ENCODE measurements at places on chromosomes 11 and 22.

GRCh38 chr11:35304386-35304775 is 115.0 kb downstream of the SLC1A2 start:
- DNase-seq, result no peak

DNA sequence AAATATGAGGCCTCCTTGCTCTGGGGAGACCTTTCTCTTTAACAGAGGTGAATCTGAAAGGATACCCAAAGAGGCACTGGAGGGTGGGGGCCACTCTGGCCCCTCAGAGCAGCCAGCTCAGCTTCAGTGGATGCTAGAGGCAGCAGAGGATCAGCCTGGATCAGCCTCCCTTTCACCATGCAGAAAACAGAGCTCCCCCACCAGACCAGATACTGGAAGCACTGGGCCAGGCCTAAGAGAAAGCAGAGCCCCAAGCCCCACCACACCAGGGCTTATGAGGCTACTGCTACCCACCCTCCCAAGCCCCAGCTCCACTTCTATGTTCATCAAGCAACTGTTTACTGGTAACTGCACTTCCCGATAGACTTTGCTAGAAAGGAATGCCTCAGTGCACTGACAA is 4.0 kb upstream of the SLC43A3 start:
- DNase-seq, result no peak

DNA sequence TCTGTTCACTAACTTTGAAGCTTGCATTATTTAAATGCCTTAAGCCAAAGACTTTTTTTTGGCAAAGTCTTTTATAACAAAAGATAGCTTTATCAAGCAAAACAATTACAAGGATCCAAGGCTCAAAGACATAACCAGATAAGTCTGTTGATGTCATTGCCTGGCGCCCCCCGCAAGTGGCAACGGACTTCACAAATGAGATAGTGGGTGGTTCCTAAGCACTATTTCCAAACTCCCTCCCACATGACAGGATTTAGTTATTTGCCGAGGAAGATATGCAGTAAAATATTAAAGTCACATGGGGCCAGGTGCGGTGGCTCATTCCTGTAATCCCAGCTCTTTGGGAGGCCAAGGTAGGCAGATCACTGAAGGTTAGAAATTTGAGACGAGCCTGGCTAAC is 194.2 kb upstream of the DDI1 start:
- DNase-seq, result no peak

DNA sequence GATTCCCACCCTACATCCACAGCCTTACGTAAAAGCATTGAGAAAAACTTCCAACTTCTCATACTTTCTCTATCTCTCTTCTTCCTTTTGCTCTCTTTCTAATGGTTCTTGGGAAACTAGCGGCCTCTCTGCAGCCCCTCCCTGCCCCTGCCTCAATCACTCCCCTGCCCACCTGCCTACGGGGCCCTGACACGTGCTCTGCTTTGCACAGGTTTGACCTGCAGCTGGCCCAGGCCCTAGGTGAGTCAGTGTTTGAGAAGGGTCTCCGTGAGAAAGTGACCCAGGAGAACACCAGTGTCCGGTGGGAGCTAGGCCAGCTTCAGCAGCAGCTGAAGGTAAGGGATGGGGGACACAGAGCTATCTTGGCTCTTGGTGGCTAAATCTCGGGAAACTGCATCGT is 160.4 kb downstream of the MYO18B start:
- no peak for DNase-seq

- DNase-seq, result no peak
Measured at GRCh38 chr11:61174273-61174672, 13.0 kb upstream of the VPS37C start.

DNA sequence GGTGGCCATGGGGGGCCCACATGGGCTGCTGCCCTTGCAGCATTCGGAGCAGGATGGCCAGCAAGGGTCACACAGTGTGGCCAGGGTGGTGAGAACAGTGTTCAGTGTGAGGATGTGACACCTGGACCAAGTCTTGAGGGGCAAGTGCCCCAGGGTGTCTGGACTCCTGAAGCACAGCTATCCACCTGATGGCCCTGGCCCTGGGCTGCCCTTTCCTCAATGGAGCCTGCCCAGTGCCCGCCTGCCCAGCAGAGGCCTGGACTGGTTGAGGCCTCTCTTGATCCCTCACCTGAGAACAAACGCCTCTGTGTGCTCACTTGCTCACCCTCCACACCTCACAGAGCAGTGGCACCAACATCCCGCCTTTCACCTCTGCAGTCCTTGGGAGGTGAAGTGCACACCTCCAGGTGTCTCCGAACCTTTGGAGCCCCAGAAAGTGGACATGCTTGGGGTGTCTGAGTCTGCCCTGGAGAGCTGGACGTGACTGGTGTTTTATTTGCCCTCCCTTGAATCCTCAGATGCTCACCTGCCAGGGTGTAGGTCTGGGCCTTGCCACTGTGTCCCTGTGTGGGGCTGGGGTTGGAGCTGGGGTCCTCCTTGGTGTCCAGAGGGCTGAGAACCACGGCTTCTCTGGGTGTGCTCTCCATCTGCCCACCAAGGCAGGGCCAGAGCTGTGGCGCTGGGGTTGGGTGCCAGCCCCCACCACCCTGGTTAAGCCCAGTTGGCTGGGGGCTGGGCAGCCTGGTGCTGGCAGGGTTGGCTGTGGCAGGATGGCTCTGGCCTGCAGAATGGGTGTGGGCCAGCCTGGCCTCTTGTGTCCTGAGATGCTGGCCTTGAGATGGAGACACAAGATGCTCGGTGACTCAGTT is 3.8 kb upstream of the MUC2 start:
- no peak for DNase-seq

GRCh38 chr11:62444835-62445234 is 26.0 kb downstream of the SCGB1A1 start:
- DNase-seq, result no peak

- no peak for DNase-seq
Measured at GRCh38 chr11:16318320-16318719, 38.0 kb downstream of the SOX6 start.

DNA sequence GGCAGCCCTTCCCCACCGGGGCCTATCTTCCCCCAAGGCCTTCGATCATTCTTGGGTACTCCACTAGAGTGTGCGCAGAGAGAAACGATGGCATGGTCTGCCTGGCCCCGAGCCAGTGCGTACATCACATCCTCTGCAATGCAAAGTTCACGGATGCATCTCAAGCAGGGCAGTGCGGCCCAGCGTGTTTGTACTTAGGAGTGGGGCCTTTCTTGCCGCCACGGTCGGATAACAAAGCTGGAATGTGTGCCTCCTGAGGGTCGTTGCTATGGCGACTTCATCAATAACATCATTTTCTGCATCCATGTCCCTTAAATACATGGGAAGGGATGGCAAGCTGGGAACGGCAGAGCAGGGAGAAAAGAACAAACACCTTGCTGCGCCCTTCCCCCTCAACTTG is 73.9 kb downstream of the SCUBE1 start:
- no peak for DNase-seq

DNA sequence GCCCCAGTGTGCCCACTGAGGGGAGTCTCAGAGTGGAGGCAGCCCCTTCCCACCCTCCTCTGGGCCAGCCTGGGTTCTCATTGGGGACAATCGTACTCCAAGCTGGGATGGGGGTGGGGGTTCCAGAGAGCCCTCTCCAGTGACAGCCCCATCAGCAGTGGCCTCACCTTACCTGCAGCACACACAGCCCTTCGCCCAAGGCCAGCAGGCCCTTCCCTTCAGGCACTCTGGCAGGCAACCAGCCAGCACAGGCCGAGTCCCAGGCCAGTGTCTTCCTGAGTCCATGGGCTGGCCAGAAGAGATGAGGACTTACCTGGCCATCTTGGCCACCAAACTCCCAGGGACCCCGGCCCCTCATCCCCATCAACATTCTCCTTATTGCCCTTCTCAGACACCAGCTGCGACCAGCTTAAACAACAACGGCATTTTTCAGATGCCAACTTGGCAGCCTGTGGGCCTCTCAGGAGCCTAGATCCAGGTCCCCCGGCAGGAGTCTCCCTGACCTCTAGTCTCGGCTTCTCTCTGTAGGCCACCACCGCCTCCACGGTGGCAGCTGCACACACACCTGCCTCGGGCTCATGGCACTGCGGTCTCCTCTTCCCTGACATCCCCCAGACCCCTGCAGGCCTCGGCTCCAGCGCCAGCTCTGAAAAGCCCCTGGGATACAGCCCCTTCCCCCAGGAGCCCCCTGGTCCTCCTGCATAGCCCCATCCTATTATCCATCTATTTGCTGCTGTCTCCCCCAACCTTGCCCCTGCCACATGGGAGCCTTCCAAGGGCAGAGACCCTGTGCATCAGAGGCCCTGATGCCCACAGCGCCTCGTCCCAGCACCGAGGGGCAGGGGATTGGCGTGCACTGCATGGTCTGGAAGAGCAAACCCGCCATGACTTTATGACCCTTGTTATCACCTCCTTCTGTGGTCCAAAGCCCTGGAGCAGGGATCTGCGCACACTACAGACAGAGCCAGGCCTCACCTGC is 111.2 kb upstream of the FGF3 start:
- DNase-seq, result no peak

- no peak for DNase-seq
Measured at GRCh38 chr11:18720091-18720807, 5.7 kb downstream of the IGSF22 start.

DNA sequence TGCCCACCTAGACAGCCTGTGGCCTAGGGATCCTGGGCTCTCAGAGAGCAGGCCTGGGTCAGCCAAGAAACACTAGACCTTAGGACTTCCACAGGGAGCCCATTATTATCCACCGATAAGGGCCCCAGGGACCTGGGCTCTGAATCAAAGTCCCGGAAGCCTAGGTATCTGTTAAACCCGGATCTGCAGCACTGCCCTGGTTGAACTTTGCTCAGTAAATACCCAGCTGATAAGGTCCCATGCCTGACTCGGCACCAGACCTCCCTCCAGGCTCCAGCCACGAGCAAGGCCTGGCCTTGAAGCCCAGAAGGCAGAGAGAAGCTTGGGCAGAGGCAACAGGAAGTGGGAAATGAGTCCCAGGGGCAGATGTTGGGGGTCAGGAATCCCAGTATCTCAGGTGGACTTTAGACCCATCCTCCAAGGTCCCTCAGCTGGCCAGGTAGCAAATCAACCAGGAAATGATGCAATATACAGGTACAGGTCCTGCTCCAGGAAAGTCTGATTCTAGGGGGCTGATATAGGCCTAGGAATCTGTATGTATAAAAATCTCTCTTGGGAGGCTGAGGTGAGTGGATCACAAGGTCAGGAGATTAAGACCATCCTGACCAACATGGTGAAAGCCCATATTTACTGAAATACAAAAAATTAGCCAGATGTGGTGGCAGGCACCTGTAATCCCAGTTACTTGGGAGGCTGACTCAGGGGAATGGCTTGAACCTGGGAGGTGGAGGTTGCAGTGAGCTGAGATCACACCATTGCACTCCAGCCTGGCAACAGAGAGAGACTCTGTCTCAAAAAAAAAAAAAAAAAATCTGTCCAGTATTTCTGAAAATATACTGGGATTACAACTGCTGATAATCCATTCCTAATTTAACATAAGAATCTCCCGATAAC is 18.7 kb downstream of the POU2AF1 start:
- DNase-seq, result no peak

DNA sequence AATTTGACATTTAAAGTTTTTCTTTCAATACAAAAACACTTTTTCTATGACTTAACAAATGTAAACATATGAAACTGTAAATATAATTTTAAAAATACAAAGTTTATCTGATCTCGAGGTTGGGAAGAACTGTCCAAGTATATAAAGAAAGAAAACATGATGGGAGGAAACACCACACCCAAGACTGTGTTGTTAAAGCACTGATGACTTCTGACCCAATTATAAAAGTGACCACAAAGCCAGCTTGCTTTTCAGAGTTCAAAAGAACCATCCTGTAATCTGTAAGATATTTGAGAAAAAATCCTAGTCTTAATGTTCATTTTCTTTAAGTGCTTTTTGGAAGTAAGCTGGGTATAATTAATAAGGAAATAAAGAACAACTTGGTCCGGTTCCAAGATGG is 15.6 kb downstream of the CEP57 start:
- no peak for DNase-seq

DNA sequence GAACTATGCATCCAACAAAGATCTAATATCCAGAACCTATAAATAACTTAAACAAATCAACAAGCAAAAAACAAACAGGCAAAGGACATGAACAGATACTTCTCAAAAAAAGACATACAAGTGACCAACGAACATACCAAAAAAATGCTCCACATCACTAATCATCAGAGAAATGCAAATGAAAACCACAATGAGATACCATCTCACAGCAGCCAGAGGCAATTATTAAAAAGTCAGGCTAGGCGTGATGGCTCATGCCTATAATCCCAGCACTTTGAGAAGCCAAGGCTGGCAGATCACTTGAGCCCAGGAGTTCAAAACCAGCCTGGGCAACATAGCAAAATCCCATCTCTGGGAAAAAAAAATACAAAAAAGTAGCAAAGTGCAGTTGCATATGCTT is 10.7 kb downstream of the SAA4 start:
- DNase-seq, result no peak

DNA sequence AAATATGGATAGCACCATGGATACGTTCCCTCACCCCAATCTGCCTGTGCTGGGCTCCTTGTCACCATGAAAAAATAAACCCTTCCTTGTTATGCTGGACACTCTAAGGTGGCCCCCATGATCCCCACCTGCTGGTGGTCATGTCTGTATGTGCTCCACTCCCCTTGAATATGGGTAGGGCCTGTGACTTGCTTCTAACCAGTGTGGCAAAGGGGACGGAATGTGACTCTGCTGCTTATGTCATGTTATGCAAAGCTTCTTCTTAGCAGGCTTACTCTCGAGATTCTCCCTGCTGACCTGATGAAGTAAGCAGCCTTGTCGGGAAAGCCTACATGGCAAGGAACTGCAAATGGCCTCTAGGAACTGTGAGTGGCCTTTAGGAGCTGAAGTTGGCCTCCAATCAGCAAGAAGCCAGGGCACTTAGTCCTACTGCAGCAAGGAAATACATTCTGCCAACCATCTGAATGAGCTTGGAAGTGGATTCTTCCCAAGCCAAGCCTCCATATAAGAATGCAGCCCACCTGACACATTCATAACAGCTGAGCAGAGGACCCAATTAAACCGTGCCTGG is 159.9 kb downstream of the CCDC34 start:
- no peak for DNase-seq

GRCh38 chr11:34349882-34350281 is 7.9 kb downstream of the ABTB2 start:
- DNase-seq, result no peak

DNA sequence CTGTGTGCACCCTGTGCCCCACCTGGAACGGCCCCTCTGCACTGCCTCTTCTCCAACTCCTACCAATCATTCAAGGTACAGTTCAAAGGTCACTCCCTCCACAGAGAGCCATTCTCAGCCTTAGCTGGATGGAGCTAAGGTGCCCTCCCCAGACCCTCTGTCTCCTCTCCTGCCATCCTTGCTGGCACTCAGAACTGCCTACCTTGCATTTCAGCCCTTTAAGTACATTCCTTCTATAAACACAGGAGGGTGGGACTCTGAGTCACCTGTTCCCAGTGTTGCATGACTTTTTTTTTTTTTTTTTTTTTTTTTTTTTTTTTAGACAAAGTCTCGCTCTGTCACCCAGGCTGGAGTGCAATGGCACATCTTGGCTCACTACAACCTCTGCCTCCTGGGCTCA is 8.6 kb downstream of the TTLL1 start:
- DNase-seq, result no peak

- no peak for DNase-seq
Measured at GRCh38 chr11:64092761-64093136, 57.0 kb downstream of the FLRT1 start.

Measured in caudate nucleus (tissue), 63 donors.